M059J (cell line): ENCODE measurements at places on chromosomes 5 and 9. TPM values are rescaled to one million over a fixed set of nuclear protein-coding genes. Genes with fewer than 3 reads are reported as not detected.

DNA sequence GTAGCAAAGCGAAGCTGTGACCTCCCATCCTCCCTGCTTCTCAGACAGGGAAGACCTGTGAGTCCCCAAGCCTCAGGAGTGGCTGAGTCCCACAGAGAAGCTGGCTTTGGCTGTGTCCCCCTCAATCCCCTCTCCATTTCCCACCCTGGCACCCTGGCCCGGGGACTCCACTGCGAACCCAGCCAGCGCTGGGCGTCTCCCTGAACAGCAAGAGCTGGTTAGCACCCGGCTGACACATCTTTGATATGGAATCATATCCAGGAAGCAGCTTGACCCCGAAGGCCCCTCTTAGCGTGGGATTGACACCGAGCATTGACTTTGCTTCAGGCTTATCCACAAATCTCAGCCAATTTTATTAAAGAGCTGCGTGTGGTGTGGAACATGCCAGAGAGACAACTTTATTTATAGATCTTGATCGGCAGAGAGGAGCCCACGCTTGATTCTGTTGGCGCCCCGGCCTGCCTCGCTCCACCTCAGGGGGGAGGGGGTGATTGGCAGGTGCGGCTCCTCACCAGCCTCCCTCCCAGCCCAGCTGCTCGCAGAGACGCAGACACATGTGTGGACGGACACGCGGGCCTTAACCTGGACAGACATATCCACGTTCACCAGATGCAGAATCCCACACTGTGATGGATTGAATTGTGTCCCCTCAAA is 120.7 kb upstream of the MVB12B start:
- DNase-seq, result no peak

- peak; percentile 24 for DNase-seq
Observed at GRCh38 chr9:68844631-68845612, 139.9 kb downstream of the PIP5K1B start.

DNA sequence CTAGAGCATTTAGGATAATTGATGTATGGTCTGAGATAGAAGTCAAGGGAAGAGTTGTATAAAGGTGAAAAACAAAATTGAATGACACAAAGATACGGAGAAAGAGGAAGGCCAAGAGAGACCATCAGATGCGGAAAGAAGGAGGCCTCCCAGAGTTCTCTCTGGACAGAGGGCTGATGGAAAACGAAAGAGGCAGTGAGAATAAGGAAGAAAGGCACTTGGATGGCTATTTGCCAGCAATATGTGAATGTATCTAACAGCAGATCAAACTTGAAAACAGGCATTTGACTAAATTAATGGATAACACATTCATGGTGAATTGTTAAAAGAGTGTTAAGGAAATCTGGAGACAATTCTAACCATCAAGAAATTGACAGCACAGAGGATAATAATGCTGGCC is 2.4 kb upstream of the DOCK8 start:
- DNase-seq, result peak; percentile 10

GRCh38 chr5:135204151-135204600 is 170.1 kb upstream of the PITX1 start:
- DNase-seq, result peak; percentile 71

GRCh38 chr5:44022622-44023021 is 366.6 kb downstream of the FGF10 start:
- DNase-seq, result no peak

DNA sequence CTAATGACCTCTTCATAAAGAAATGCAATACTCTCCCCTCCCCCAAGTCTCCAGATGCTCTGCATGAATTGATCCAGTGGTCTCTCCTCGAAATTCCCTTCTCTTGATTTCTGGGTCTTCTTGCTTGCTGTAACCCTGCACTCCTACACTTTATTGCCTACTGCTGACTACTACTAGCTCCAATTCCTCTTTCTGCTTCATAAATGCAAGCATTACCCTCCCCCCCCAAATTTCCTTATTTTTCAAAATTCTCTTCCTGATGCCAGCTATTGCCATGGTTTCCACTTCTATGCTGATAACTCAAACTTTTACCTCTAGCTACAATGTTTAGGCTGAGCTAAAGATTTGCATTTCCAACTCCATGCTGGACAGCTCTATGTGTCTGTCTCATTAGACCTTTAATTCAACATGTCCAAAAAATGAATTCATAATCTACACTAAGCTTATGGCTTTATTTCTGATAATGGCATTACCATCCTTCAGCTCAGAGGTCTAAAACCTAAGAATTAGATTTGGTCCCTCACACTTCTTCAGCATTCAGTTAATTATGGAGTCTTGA is 1.4 kb downstream of the ZBTB26 start:
- DNase-seq, result no peak

DNA sequence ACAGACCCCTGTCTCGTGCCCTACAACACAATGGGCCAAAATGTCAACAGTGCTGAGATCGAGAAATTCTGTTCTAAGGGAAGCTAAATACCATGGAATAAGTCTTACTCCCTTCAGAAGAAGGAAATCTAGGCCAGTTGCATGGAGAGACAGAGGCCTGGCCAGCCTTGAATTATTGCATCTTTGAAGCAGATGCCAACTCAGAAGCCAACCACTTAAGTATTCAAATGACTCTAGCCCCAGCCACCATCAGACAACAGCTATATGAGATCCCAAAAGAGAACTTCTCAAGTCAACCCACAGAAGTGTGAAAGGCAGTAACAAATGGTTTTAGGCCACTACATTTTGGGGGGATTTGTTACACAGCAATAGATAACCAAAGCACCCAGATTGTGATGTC is 180.1 kb downstream of the ACTL7B start:
- no peak for DNase-seq

GRCh38 chr5:151707567-151707966 is 20.9 kb upstream of the SPARC start:
- no peak for DNase-seq

GRCh38 chr5:171574376-171574775 is 154.9 kb downstream of the FGF18 start:
- no peak for DNase-seq

DNA sequence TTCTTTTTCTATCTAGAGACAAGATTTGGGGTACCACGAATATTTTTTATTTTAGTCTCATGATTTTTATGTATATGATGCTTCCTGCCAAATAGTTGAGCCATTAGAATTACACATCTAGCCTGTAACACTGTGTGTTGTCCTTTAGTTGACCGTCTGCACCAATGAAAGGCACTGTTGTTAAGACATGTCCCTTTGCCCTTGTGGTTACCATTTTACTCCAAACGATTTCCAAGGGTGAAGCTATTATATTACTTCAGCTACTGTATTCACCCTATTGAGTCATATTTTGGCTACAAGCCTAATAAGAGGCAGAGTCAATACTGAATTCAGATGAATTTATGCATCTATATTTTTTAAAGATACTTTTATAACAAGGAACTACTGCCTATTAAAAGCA is 207.6 kb downstream of the CETN3 start:
- peak; percentile 58 for DNase-seq

DNA sequence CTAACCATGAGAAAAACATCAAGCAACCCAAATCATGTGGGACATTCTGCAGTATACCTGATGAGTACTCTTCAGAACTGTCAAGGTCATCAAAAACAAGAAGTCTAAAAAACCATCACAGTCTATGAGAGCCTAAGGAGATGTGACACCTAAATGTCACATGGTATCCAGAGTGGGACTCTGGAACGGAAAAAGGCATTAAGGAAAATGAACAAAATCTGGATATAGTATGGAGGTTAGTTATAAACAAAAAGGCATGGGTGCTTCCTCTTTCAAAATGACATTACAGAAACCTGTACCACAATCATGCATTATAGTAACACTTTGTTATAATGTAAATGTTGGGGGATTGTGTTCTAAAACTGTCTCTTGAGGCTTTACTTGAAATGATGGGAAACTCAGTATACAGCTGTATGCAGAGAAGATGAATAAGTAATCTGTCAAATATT is 47.4 kb downstream of the PRKACG start:
- DNase-seq, result no peak

DNA sequence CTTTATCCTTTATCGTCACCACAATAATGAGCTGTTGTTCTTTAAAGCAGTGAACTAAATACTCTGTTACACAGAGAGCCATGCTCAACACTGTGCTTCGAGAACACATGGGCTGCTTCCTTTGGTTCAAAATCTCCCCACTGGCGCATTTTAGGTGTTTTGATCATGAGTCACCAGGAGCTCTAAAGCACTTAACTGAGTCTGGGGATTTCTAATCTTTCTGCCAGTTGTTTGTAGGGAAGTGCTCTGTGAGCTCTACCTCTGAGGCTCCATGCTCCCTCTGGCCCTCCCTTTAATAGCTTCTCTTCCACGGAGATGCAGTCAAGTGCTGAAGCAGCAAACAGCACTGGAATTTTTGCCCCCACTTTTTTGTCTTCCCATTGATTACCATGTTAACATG is 17.0 kb downstream of the ERAP2 start:
- DNase-seq, result peak; percentile 88

GRCh38 chr5:98639274-98639673 is 134.2 kb upstream of the RGMB start:
- no peak for DNase-seq

DNA sequence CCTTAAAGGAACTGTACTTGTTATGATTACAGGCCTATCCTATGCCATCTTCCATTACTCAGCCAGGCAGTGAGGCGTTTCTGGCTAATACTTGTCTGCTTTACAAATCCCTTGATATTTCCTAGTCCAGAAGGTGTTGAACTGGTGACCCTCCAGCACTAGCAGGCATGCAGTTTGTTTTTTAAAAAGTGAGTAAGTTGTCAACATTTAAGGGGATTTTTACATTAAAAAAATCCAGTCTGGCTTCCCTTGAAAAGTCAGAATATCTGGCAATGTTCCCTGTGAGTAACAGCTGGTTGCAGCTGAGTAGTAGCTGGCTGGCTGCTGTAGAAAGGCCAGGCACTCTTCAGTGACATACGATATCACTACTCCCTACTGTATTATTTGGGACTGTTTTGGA is 21.8 kb downstream of the GRIN3A start:
- DNase-seq, result no peak

- no peak for DNase-seq
Observed at GRCh38 chr5:174971210-174971609, 246.8 kb downstream of the MSX2 start.

- DNase-seq, result no peak
Observed at GRCh38 chr9:113482341-113482740, 18.8 kb downstream of the RGS3 start.

DNA sequence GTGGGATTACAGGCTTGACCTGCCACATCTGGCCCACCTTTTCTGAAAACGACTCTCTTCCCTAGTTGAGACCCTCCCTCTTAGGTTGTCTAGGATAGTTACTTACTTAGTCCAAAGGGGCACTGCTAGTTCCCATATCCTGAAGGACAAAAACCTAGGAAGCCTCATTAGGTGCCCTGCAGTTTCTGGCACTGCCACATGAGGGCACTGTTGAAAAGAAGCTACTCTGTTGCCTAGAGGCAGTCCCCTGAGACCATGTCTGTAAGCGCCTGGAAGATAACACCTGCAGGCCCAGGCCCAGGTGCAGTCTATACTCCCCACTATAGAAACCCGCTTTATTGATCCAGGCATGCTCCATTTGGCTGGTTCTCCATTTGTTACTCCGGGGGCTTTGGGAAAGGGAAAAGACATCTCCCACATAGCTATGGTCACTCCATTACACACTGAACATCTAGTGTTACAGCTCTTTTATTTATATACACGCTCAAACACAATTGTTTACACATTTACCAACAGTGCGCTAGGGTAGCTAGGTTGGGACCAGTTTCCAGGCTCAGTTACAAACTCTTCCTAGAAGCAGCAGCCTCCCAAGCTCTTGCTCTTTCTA is 73.4 kb upstream of the PPARGC1B start:
- peak; percentile 38 for DNase-seq

GRCh38 chr5:93649234-93649900 is 66.3 kb downstream of the NR2F1 start:
- DNase-seq, result peak; percentile 3

- no peak for DNase-seq
Observed at GRCh38 chr9:77013206-77013931, 6.1 kb upstream of the FOXB2 start.

- no peak for DNase-seq
Observed at GRCh38 chr5:135248801-135249231, 150.2 kb downstream of the MACROH2A1 start.

GRCh38 chr5:84303315-84303714 is 81.4 kb downstream of the EDIL3 start:
- DNase-seq, result peak; percentile 70

DNA sequence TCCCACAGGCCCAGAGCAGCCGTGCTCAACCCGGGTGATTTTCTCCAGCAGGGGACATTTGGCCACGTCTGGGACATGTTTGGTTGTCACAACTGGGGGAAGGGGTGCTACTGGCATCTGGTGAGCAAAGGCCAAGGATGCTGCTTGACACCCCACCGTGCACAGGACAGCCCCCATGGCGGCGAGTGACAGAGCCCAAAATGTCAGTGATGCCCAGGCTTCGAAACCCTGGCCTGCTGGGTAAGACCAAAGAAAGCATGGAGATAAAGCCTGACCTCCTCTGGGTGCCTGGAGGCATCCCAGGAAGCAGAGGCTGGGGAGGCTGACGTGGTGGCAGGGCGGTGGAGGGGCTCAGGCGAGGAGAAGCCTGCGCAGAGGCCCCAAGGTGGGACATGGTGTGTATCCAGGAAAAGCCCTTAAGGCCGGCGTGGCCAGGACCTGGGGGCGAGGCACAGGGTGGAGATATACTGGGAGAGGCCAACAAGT is 66.4 kb downstream of the ZNF354C start:
- no peak for DNase-seq

DNA sequence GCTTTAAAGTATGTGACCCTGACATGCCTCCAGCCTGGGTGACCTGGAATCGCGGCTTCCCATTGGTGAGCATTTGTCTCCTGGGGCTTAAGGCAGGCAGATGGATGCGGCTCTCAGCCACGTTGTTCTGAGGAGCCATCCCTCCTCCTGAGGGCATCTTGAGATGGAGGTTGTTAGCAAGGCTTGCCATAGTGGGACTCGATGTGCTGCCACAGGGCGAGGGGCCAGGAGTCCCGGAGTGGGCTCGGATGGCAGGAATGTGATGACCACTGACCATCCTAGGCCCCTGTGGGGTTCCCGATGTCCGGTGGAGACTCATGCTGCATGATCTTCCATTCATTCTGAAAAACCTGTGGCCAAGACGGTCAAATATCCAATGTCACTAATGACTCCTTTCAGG is 13.8 kb downstream of the GLIS3 start:
- no peak for DNase-seq

DNA sequence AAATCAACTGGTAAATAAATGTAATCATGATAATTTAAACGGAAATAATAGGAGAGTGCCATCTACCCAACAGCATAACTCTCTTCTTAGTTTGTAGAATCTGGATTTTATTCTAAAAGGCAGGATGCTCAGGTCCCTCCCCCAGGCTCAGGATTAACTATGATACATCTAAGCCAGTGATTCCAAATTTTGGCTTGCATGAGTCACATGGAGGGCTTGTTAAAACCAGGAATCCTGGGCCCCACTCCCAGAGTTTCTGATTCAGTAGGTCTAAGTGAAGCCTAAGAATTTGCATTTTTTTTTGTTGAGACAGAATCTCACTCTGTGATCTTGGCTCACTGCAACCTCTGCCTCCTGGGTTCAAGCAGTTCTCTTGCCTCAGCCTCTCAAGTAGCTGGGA is 62.3 kb upstream of the ZFR start:
- peak; percentile 84 for DNase-seq

Gene AGXT2
- 0.07 TPM in 1 of 2 replicates, not detected in the other for total RNA-seq

Gene MRPL50
- 29.2 and 34.4 TPM in 2 replicates for total RNA-seq

Gene EFNA5
- total RNA-seq, result 0.25 and 2.5 TPM in 2 replicates

Gene ARHGEF39
- 3.0 and 5.7 TPM in 2 replicates for total RNA-seq

Gene OTP
- not detected in 2 replicates for total RNA-seq

Gene ARAP3
- 2.5 and 5.5 TPM in 2 replicates for total RNA-seq

Gene DDX46
- 25.7 and 29.0 TPM in 2 replicates for total RNA-seq

Gene PCDHGB1
- 3.3 and 4.9 TPM in 2 replicates for total RNA-seq

Gene RABGAP1
- 22.8 and 32.4 TPM in 2 replicates for total RNA-seq

Gene TMEM171
- 0.64 and 2.1 TPM in 2 replicates for total RNA-seq

Gene BARX1
- 0.69 TPM in 1 of 2 replicates, not detected in the other for total RNA-seq

Gene ARSI
- 32.7 and 51.2 TPM in 2 replicates for total RNA-seq

Gene CFAP90
- total RNA-seq, result 0.44 TPM in 1 of 2 replicates, not detected in the other
